ENCODE measurements at places on chromosomes 7 and 10.

GRCh38 chr7:36823353-36823752 lies 99.1 kb upstream of the AOAH start:
- DNase-seq = no peak

- no peak for DNase-seq
These were observed 105.5 kb upstream of the NPSR1 start for GRCh38 chr7:34552502-34552901.

DNA sequence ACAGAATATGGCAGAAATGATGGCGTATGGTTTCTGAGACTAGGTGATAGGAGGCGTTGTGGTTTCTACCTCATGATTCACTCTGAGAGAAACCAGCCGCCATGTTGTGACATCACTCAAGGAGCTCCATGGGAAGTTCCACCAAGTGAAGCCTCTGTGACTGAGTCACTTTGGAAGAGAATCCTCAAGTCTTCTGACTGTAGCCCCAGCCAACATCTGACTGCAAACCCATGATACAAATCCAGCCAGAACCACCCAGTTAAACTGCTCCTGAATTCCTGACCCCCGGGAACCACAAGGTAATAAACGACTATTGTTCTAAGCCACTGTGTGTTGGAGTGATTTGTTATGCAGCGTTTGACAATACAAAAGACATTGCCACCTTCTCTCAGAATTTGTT lies 91.1 kb upstream of the CARD11 start:
- peak; percentile 29 for DNase-seq

- no peak for DNase-seq
These were observed 94.4 kb downstream of the MAPK8 start for GRCh38 chr10:48400850-48401220.

DNA sequence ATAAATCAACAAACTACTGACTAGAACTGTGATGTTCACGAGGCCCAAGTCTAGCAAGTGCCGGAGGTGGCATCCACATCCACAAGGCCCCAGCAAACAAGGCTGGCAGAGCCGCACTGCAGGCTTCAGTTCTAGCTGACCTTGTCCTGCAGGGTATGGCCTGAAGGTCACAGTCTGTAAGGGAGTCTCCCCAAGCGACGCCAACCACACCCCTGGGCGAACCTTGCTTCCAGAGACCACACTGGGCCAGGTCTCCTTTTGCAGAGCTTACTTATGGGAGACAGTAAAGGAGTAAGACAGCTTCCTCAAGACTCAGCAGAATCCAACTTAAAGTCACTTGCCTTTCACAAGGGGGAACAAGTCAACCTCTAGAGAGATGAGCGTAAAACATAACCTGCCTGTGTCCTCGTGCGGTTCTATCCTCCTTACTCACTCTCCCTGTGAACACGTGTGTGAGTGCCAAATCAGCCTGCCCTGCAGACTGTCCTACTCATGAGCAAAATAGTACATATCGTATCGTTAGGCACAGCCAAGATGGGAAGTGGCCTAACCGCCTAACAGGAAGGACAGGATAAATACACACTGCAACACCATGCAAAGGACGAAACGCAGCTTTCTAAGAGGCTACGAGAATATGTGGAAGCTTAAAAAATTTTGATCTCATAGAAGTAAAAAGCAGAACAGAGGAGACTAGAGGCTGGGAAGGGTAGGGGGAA lies 22.7 kb downstream of the FAM53B start:
- no peak for DNase-seq

- no peak for DNase-seq
These were observed 313.6 kb downstream of the DOCK4 start for GRCh38 chr7:111892588-111892987.

All from LHCN-M2 (cell line).